ENCODE measurements at places on chromosomes 2 and 18.

- no peak for DNase-seq
These were observed 49.2 kb upstream of the OTOS start for GRCh38 chr2:240189686-240190085.

DNA sequence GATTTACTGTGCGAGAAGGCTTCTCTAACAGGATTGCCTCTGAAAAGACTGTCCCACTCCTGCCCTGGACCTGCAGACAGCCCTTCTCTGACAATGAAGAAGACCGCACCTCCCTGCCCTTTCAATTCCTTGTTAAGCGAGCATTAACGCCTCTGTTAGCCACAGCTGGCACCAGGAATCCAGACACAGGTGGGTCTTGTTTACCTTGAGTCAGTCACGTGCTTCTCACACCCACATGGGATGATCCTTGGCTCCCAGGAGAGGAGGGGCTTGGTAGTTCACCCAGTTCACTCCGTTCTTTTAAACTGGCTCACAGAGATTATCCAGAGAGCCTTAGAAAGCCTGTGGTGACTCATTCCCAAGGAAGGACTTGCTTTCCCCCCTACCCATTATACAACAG, 410.5 kb upstream of the MEIS1 start:
- no peak for DNase-seq

- no peak for DNase-seq
These were observed 71.5 kb downstream of the SLC4A3 start for GRCh38 chr2:219698748-219699439.

- no peak for DNase-seq
These were observed 426.9 kb downstream of the CDH2 start for GRCh38 chr18:27750014-27750413.

DNA sequence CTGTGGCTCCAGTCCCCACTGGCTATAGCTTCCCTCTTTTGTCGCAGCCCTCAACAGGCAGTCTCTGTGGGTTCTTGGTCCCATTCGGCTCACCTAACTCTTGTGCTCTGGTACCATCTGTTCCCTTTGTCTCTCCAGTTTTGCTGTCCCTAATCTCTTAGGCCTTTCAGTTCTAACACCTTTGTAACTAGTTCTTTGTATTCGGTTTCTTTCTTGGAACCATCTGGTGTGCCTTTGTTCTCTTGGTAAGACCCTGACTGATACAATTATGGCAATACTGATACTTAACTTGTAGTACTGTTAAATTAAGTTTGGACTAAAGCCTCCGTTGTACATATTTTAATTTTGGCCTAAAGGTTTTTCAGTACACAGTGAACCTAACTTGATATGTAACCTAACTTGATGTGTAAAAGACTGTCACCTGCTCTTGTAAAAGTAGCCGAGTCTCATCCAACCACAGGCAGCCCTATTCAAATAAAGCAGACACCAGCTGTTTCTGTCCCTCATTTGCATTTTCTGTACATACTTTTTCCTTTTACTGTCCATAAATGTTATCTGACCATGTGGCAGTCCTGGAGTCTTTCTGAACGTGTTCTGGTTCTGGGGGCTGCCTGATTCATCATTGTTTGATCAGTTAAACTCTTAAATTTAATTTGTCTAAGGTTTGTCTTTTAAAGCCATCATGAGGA, 4.8 kb upstream of the MRPL44 start:
- DNase-seq, result no peak

- DNase-seq, result no peak
These were observed 374.3 kb downstream of the TMX3 start for GRCh38 chr18:68340606-68341005.

- DNase-seq, result no peak
These were observed 11.2 kb downstream of the POU3F3 start for GRCh38 chr2:104865096-104865470.
